ENCODE measurements at places on chromosomes 16 and 17.

DNA sequence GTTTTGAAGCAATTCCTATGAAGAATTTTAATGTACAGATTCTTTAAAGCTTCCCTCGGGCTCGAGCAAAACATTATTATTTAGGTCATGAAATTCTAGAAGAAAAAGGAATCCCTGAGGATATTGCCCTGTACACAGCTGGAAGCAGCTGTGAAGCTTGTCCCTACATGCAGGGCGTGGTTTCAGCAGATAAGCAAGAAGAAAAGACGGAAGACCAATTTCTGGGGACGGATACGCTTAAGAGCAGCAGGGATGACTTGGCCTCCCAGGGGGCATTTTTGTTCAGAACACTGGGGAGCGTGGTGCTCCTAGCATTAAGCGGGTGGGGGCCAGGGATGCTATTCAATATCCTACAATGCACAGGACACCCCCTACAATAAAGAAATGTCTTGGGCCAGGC is 34.3 kb downstream of the LITAF start:
- no peak for DNase-seq

GRCh38 chr17:17186551-17187505 is 19.3 kb downstream of the PLD6 start:
- no peak for DNase-seq

DNA sequence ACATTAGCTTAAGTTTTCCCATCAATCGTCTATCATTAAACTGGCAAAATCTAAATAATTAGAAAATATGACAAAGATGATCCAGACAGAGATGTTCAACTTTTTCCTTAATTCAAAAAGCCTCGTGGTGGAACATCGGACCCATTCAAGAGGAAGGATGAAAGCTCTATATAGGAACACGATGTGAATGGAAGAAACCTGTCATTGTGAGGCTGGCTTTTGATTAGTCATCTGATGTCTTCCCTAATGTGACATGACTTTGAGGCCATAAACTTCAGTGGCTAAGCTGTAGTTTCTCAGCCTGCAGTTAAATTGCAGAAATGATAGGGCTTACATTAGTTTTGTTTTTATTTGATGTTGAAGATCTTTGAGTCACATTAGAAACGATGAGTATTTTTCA is 1.0 kb downstream of the AMZ2 start:
- no peak for DNase-seq

DNA sequence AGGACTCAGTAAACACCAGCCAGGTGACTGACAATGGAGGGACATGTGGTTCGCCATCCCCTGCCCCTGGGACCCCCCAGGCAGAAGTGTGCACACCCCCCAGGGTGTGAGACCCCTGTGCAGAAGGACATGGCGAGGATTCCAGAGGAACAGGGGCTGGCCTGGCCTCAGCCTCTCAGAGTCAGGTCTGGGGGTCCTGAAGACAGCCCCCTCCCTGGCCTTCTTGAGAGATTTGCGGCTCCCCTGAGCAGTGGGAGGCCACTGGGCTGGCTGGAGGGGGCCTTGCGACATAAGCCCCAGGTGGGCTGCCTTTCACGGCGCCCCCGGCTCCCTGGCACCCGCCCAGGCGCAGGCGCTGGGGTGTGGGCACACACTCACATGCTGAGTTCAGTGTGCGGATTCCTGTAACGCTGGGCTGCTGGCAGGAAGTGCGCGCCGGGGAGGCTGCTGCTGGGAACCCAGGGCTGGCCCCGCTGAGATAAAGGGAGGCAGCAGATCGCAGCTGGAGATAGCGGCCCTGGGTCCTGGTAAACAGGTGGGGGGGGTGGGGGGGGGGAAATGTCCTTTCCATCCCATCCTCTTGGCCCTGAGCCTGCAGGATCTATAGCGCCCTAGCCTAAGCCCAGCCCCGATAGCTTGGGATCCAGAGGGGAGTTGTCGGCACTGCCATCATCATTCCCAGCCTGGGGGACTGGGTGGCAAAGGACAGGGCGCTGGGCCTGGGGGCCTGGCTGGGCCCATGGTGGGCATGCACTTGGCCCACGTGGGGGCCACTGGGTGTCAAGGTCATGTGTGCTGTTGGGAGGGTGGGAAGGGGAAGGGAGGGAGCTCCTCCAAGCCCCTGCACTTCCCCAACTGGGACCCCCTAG is 27.1 kb downstream of the TMEM235 start:
- no peak for DNase-seq

DNA sequence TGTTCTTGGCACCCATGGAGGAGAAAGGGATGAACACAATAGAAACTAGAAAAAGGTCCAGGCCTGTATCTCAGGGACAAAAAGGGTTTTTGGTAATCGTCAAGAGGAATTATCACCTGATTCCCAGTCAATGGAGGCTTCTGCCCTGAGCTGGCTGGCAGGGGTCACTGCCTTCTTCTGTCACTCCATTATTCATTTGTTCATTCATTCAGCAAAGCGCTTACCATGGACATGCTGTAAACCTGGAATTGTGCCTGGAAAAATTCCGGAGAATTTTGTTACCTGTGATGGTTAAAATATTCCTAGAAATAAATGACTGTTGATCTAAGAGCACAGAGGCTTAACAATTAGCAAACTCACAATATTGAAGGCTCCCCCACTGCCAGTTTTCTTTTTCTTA is 212.3 kb downstream of the SHISA9 start:
- no peak for DNase-seq

GRCh38 chr17:2799653-2800052 is 3.4 kb downstream of the RAP1GAP2 start:
- peak; percentile 80 for DNase-seq

DNA sequence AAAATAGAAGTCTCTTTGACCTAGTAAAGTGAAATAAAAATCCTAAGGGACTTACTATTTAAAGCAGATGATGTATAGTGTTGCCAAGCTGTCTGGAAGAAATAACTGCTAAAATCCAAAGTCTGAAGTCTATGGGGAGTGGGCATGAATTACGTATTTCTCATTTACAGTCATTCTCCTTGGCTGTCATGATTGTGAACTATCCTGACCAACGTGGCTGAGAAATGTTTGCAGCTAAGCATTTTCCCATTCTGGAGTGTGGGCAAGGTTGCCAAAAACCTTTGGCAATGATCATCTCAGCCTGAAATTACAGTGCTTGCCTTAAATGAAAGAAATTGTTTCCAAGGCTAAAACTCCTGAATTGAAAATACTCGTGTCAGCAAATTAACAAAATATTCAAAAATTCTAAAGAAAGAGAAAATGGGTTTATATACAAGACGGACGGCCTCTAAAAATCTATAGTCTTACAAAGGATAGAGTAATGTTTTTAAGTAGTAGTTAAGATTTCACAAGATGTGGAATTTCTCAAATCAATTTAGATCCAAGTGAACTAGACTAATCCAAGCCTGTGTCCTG is 77.0 kb downstream of the CACNG1 start:
- no peak for DNase-seq

DNA sequence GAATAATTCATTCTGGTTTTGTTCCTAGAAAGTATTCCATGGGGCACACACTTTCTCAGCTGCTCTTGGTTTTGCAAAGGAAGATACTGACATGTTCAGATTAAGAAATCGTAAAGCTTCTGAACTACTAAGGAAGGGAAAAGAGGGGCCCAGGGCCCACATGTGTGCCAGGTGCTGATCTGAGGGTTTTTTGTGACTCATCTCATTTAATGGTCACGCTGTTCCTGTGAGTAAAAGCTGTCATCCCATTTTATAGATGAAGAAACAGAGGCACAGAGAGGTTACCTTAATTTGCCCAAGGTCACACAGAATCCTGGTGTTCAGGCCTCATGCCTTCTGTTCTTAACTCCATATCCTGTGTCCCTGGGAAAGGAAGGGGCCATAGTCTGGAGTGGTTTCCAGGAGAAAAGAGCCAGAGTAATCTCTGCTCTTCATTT is 113.2 kb downstream of the MSI2 start:
- DNase-seq, result no peak

DNA sequence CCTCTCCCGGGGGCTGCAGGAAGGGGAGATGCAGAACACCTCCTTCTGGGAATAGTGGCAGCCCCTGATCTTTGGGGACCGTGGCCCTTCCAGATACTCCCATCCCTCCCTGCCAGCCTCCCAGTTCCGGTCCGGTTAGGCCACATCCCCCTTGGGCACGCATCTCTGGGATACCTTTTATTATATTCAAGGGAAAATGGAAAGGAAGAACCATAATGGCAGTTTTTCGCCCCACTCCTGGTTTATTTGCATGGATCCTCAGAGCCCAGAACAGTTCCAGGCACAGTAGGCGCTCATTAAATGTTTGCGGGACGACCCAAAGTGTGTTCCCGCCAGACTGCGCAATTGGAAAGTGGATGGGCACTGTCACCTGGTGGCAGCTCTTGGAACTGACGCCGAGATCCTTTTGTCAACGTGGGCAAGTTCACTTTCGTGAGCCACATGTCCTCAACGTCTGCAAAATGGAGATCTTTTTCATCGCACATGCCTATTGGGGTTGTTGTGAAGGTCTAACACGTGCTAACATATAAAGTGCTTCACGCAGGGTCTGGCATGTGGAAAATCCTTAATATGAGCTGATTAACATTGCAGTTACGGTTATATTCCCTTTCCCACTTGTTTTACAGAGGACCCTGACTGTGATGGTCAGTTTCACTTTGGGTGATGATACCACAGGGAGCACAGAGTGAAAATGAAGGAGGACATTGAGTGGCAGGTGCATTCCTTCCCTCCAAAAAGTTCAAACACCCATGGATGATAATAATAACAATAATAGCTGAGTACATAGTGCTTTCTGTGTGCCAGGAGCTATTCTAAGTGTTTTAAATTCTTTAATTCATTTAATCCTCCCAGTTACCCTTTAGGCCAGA is 1.7 kb upstream of the GPRC5B start:
- DNase-seq, result peak; percentile 80

GRCh38 chr17:19781488-19782458 is 33.7 kb upstream of the ALDH3A1 start:
- no peak for DNase-seq

GRCh38 chr16:71408536-71408935 is 33.3 kb downstream of the TLE7 start:
- no peak for DNase-seq

- DNase-seq, result no peak
Observed at GRCh38 chr17:18262111-18262510, 1.6 kb downstream of the MIEF2 start.

GRCh38 chr17:42750739-42751344 is 6.0 kb upstream of the EZH1 start:
- no peak for DNase-seq

DNA sequence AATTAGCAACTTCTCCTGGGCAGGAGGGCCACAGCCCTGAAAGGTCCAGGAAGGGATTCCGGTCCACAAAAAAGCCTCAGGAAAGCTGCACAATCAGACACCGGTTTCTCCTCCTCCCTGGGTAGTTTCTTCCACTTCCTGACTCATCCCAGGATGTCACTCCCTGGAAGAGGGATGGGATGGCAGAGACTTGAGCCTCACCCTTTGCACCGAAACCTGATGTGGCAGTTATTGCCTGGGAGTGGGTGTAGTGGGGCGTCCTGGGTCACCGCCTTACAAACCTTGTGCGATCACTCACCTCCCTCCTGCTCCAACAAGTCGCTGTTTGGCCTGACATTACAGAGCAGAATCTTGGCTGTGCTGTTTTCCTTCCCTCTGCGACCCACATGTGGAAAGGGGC is 70.8 kb downstream of the LYRM1 start:
- DNase-seq, result no peak

DNA sequence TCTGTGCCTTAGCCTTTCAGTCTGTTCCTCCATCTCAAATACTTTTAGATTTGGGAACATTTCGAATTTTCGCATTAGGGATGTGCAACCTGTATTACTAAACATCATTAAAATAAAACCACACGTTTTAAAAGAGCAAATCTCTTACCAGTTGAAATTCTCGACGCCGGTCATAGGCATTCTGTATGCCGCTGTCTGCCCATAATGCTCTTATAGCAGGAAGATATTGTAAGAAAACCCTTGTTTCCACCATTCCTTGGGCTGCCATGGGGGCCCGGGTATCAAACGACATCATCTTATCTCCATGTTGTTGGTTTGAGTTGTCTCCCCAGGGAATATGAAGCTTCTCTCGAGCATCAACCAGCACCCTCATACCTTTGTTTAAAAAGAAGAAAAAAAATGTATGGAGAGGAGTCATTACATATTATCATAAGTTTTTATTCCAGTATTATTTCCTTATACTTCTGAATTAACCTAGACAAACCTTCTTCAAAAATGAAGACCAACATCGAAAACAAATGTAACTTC is 3.1 kb downstream of the GNA13 start:
- DNase-seq, result no peak

DNA sequence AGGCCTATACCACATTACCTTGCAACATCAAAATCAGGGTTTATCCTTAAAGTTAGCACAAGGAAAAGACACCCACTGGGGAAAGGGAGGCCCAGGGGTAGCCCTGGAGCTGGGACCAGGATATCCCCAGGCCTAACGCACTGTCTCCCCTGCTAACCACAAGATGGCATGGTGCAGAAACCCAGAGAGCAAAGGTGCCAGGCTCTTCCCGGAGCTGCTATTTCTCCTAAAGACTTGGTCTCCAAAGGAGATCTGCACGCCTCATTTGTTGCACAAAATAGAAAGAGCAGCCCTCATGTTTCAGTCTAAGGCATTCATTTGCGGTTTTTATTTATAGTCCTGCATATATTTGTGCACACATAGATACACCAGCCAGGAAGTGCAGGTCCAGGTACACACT is 408.6 kb downstream of the SOX9 start:
- no peak for DNase-seq

- DNase-seq, result no peak
Observed at GRCh38 chr17:31357839-31358394, 33.6 kb upstream of the RAB11FIP4 start.

DNA sequence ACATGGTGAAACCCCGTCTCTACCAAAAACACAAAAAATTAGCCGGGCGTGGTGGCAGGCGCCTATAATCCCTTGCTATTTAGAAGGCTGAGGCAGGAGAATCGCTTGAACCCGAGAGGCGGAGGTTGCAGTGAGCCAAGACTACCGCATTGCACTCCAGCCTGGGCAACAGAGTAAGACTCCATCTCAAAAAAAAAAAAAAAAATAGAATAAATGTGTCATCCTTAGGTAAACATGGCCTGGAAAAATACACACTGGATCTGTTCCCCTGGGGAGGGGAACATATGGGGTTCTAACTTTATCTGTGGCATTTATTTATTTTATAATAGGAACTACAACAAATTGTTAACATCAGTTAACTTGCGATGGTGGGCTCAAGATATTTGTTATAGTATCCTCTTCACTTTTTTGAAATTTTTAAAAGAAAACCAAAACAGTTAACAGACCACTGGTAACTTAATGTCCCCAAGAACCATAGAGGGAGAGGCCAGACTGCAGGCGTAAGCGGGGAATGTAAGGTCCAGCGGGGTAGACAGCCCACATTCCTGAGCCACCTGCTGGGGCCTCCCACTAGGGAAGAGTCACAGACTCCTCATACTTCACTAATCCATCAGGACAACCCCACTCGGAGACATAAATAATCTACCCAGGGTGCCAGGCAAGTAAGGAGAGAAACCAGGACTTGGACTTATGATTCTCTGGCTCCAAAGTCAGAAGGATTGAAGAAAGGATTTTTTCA is 12.5 kb upstream of the TXNDC11 start:
- no peak for DNase-seq

- peak; percentile 35 for DNase-seq
Observed at GRCh38 chr17:49063652-49064051, 66.5 kb downstream of the IGF2BP1 start.

All from dorsolateral prefrontal cortex (tissue), 122 donors.